Activated T-helper 1 cell treated with Interleukin-2 at 50 U/mL for 16 hours (primary cell): ENCODE measurements at places on chromosomes 5 and 9.

DNA sequence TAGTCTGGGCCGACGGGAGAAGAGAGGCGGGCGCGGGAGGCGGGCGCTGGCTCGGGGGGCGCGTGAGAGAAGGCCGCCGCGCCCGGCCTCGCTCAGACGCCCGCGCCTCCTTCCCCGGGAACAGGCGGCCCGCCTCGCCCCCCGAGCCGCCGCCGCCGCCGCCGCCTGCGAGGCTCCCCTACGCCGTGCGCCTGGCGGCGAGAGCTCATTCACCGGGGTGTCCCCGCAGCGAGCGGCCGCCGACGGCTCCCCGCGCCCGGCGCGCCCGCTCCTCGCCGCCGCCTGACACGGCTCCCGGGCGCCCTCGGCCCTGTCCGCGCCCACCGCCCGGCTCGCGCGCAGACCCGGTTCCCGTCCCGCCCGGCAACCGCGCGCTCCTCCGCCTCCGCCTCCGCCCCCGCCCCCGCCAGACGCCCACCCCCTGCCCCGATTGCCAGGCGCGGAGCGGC, at the start of gene GNAQ:
Gene GNAQ, minus strand, starts transcription at position 368 of the 449 bp plus-strand sequence. CDS start 576 bp downstream, outside the sequence.
- no peak for DNase-seq

- no peak for DNase-seq
These were observed 266.8 kb downstream of the ARHGEF28 start for GRCh38 chr5:73892806-73893205.

- DNase-seq: no peak
These were observed 5.0 kb upstream of the HAVCR1 start for GRCh38 chr5:157063776-157064430.

DNA sequence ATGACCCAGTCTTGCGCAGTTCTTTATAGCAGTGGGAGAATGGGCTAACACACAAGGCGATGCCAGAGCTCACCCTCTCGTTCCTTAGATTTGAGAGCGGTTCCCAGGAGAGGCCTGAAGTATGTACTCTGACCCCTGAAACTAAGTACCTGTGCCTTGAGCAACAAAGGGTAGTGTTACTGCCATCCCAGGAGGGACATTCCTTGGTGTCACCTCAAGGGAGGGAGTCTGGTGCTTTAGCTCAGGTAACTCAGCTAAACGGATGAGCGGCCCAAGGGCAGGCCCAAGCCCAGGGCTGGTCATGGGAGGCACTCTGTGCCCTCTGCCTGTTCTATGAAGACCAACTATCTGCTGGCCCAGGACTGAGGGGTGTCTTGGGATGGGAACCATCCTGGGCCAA, 20.2 kb downstream of the KYAT1 start:
- DNase-seq: no peak

DNA sequence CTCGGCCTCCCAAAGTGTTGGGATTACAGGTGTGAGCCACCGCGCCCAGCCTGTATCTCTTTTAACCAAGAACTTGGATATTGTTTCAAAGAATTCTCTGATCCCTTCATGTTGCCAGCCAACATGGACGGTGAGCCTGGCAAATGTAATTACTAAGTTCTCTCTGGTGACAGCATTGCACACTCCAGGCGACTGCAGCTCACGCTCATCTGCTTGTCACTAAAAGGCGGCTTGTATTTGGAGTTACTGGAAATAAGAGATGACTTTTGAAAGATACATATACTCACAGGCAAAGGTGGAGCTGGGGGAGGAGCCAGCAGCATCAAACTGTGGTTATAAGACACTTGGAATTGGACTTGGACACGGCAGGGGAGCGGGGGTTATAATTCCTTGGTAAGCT, 172.3 kb downstream of the SLIT3 start:
- no peak for DNase-seq

DNA sequence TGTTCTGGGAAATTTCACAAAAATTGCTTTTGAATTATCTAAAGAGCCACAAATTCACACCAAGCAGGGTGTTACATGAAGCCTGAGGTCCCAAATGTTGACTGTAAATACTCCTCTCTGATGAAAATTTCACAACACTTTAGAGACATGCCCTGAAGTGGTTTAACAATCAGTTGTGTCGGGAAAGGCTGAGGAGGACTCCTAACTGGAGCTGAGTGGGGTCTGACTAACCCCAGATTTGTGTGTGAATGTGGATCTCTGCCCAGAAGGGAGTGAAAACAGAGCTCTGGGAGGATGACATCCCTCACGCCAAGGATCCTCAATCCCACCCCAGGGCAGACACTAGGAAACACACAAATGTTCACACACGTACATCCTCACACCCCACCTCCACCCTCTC, 31.1 kb upstream of the GRXCR2 start:
- no peak for DNase-seq

- DNase-seq: no peak
These were observed 438.4 kb downstream of the RAB3C start for GRCh38 chr5:59021286-59021673.

DNA sequence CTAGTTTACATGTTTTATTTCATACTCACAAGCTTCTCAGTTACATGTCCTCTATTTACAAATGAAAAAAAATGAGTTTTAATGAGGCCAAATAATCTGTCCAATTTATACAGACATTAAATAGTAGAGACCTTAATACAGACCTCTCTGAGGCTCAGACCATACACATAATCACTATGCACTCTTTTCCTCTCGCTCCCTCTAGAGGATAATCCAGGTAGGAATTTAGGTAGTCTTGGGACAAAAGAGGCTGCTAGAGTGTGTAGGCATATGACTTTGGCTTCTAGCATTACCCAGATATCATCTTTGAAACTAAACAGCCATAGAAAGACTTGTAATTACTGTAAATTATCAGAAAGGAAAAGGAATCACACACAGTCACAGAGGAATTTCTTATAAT, 444.7 kb downstream of the HINT1 start:
- no peak for DNase-seq

- DNase-seq: no peak
These were observed 220.8 kb downstream of the FSTL4 start for GRCh38 chr5:133391354-133392136.

DNA sequence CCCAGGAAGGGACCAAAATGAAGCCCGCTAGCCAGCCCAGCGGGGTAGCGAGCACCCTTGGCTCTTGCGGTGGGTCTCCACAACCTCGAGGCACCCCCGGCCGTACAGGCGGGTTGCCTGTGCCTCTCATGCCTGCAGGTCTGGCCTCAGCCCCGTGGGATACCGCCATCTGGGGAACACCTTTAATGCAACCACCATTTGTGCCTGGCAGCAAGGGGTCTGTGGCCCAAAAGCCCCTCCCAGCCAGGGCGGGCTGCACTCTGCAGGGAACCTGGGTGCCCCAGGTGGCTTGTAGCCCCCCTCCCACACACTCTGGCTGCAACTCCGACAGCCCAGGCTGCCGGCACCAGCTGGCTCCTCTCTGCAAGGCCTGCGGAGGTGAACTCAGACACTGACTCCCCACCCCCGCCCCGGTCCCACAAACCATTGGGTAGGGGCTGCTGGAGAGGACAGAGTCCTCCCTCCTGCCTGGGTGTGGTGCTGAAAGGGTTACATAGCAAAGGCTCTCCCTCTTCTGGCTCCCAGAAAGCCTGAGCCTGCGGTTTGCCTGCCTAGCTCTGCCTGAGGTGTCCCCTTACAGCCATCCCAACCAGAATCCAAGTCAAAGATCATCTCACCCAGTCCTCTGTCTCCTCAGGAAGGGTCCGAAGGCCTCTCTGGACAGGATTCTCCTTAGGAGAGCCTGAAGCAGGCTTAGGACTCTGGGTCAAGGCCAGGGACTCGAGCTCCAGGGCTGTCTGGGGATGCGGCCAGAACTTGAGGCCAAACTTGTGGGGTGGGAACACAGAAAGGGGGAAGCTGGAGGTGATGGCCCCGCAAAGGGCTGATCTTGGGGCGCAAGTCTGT, 109.4 kb downstream of the PSD2 start:
- DNase-seq: no peak

DNA sequence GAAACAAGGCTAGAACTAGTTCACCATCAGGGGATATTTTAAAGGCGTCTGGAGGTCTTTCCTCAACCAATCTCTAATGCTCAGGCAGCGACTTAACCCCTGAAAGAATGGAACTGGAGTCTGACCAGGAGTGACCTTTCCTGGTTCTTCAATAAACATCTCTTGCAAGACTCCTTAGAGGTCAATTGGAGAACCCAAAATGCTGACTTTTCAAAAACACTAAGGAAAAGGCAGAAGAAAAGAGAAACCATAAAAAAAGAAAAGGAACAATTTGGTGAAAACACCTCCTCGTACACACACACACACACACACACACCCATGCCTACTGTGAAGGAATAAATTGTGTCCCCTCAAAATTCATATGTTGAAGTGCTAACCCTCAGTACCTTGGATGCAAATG, 12.3 kb downstream of the TIMD4 start:
- DNase-seq: no peak

- DNase-seq: no peak
These were observed 554.0 kb upstream of the KLF4 start for GRCh38 chr9:108043585-108043984.

DNA sequence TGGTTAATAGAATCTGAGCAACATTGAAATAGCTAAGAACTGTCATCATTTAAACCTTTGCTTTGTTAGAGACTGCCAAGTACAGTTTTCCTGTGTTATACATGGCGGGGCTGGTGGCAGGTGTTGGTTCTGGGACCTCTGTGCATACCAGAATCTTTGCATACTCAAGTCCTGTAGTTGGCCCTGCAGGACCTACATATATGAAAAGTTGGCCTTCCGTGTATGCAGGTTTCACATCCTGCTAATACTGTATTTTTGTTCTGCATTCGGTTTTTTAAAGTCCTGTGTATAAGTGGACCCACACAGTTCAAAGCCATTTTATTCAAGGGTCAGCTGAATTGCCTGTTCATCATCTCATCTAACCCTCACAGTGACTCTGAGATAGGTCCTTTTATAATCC, 36.4 kb downstream of the LARP1 start:
- DNase-seq: no peak

GRCh38 chr9:96564217-96564616, 55.4 kb downstream of the CDC14B start:
- DNase-seq: no peak

- no peak for DNase-seq
These were observed 97.5 kb downstream of the RFK start for GRCh38 chr9:76296561-76297310.

DNA sequence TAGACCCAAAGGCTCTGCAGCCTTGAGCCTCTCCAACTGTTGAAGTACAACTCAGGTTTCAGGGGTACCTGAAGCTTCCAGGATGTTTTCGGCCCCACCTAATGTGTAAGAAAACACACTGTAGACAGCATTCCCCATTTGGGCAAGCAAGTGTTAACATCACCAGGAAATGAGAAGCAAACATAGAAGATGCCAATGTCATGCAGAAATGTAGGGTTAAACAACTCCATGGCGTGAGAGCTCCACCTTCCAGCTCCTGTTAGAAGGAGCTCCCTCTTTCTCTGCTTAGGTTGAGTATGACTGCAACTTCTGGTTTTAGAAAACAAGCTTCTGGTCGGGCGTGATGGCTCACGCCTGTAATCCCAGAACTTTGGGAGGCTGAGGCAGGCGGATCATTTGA, 31.0 kb upstream of the DENND1A start:
- no peak for DNase-seq

GRCh38 chr5:106174903-106175302, 1495.8 kb downstream of the EFNA5 start:
- no peak for DNase-seq

DNA sequence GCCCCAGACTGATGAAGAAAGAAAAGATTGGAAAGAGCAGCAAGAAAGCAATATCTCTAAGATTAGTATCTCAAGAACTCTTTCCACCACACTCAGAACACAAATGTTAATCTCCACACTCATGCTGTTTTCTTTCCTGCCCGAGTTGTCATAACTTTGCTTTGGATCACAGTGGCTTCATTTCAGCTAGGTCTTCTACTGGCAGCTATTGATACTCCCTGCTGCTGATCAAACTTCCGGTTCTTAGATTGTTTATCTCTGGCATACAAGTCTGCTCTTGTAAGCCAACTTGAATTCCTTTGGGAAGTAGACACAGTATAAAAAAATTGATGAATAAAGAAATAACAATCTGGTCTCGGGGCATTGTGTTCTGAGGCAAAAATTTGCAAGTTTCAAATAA, 77.7 kb upstream of the SPEF2 start:
- no peak for DNase-seq

DNA sequence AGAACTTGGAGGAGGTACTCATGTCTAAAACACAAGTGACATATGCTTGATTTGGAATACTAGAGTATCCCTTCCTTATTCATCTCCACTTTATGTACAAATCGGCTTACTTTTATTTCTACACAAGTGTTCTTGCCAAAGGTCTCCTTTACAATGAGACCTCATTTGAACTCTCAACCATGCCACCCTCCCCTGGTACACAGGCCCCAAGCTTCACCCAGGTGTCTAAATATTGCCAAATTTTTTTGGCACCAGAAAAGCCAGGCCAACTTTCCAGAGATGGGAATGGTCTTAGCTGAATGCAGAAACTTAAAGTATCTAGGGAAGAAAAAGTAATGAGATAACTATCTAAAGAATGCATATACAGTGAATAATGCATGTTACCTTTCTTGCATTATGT, 18.9 kb downstream of the LYSMD3 start:
- DNase-seq: no peak

- no peak for DNase-seq
These were observed 233.7 kb downstream of the ADAMTSL1 start for GRCh38 chr9:18707489-18708205.

- no peak for DNase-seq
These were observed 78.6 kb downstream of the NTRK2 start for GRCh38 chr9:84748112-84748511.

GRCh38 chr9:38706493-38706892, 13.4 kb downstream of the FAM240B start:
- DNase-seq: no peak

GRCh38 chr5:172445866-172446265, 8.5 kb downstream of the SH3PXD2B start:
- DNase-seq: no peak

GRCh38 chr5:133523013-133523658, 89.2 kb downstream of the FSTL4 start:
- no peak for DNase-seq

GRCh38 chr9:132795511-132796303, 82.4 kb downstream of the AK8 start:
- DNase-seq: no peak

GRCh38 chr9:21504894-21505293, 22.8 kb upstream of the IFNE start:
- no peak for DNase-seq

DNA sequence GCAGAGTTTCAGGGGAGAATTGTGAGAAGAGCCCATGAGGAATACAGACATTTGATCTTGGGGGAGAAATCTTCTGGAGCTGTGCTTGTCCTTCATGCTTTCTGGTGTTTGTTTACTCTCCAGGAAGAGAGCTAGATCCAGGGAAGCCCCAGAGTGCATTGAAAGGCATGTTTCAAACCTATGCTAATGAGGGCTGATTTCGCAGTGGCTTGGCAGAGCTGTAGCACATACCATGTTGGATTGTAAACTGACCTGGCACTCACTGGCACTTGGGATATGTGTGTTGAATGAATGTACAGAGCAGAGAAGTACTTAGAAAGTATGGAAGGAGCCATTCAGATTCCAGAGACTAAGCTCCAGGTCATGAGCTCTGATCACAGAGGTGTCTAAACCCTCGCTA, 30.9 kb downstream of the TNFSF8 start:
- DNase-seq: no peak
